NCI-H82 (cell line): ENCODE measurements at places on chromosomes 7 and 10.

- DNase-seq = no peak
Measured at GRCh38 chr7:149620961-149621360, 123.4 kb upstream of the ZNF746 start.

- DNase-seq = no peak
Measured at GRCh38 chr7:85882335-85882734, 695.5 kb upstream of the SEMA3D start.

GRCh38 chr10:69908124-69908523 is 106.4 kb downstream of the COL13A1 start:
- no peak for DNase-seq

DNA sequence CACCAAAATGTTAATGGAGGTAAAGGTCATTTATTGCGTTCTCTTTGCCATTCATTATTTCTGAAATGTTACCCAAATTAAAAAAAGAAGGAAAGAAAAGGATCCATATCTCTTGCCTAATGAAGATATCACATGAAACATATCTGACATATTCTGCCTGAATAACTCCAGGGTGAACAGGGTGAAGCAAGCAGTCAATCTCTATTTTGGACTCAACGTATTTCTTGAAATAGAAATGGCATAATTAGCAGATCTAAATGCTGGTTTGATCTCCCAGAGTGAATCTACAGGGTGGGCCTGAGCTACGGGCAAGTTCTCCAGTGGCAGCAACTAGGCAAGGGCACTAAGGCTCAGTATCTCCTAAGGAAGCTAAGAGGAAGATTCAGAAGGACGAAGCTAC is 24.0 kb downstream of the MPP7 start:
- no peak for DNase-seq

DNA sequence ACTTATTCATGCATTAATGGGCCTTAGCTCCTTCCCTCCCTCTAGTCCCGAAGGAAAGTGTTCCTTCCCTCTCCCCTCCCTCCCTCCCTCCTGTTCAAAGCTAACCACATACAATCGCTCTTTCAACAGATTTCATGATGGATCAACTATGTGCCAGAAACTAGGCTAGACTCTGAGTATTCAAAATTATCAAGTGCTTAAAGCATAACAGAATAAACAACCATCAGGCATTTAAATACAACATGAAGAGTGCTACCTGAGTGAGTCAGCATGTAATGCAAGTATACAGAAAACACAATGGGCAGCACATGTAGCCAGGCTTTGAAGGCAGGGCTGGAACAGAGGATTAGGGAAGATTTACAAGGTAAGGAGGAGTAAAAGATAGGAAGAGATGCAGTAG is 11.3 kb downstream of the CHCHD3 start:
- DNase-seq = peak; percentile 81

DNA sequence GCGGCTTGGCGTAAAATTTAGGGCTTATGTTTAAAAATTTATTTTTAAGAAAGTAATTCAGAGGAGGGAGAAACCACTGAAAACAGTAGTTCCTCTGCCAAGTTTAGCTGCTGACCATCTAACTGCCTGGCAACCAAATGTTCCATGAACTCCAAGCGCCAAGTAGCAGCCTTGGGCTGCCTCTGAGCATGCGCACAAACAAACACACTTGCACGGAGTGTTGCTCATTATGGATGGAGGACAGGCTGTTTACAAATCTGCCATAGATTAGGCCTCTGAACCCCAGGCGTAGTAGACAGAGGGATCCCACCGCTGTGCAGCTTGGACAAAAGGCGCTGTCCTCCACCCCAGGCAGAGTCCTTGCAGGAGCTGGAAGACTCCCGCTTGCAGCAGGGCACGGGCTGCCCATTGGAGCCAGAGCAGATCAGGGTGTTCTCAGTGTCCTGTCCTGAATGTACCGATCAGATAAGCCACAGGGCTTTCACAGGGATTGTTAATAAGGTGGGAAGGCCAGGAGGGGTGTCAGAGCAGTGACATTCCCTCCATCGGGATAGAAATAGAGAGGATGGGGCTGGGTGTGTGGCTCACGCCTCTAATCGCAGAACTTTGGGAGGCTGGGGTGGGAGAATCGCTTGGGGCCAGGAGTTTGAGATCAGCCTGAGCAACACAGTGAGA is 47.7 kb upstream of the LYZL1 start:
- DNase-seq = no peak

GRCh38 chr10:48605786-48606529 is 1.1 kb upstream of the ARHGAP22 start:
- DNase-seq = no peak

DNA sequence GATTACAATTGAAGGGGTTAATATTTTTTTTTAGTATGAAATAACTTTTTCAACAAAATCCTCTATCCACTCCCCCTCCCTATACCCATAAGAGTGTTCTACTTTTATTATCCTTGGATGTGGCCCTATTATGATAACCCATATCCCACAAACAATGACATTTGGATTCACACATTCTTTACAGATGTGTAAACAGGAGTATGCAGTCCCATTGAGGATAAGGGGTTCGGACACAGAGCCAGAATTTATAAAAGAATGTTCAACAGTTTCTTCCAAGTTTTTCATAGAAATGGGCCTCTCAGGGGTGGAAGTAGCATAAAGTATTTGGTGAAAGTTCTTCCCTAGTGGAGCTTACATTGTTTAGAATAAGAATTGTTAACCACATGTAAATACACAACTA is 16.1 kb upstream of the PCLO start:
- DNase-seq = no peak
